ENCODE measurements at places on chromosomes 3 and 15. TPM values are rescaled to one million over a fixed set of nuclear protein-coding genes. Genes with fewer than 3 reads are reported as not detected.

The CHRNA5 gene
- total RNA-seq: 8.9 TPM

The SNRPA1 gene
- total RNA-seq: 225 TPM

The WDR72 gene
- not detected for total RNA-seq

The PAQR5 gene
- not detected for total RNA-seq

The PRR20G gene
- not detected for total RNA-seq

The ILDR1 gene
- total RNA-seq: not detected

The SAMMSON gene
- not detected for total RNA-seq

The MST1 gene
- 6.0 TPM for total RNA-seq

The LYZL4 gene
- total RNA-seq: not detected

DNA sequence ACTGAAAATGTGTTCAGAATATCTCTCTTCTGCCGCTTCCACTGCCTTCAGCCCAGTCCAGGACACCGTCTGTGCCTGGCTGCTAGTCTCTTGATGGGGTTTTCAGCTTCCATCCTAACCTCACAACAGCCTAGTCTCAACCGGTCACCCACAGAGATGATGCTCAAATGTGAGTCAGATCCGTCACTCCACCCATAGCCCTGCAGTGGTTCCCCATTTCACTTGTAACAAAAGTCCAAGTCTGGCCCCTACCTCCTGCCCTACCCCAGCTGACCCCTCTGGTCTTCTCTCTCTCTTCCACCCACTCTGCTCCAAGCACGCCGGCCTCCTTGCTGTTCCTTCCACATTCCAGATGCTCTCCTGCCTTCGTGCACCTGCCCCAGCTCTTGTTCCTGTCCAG, 68.1 kb downstream of the PPARG start:
- DNase-seq: no peak

DNA sequence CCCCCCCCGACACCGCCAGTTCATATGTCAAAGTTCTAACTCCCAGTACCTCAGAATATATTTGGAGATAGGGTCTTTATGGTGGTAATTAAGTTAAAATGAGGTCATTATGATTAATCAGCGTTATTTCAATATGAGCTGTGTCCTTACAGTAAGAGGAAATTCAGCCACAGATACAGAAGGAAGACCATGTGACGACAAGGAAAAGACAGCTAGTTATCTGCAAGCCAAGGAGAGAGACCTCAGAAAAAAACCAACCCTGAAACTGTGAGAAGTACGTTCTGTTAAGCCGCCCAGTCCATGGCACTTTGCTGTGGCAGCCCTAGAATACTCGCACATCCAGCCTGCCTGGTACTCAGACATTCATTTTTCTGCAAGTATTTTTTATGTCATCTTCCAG, 62.3 kb upstream of the ARL8B start:
- no peak for DNase-seq

- DNase-seq: no peak
Measured at GRCh38 chr3:16633948-16634347, 28.7 kb upstream of the DAZL start.

DNA sequence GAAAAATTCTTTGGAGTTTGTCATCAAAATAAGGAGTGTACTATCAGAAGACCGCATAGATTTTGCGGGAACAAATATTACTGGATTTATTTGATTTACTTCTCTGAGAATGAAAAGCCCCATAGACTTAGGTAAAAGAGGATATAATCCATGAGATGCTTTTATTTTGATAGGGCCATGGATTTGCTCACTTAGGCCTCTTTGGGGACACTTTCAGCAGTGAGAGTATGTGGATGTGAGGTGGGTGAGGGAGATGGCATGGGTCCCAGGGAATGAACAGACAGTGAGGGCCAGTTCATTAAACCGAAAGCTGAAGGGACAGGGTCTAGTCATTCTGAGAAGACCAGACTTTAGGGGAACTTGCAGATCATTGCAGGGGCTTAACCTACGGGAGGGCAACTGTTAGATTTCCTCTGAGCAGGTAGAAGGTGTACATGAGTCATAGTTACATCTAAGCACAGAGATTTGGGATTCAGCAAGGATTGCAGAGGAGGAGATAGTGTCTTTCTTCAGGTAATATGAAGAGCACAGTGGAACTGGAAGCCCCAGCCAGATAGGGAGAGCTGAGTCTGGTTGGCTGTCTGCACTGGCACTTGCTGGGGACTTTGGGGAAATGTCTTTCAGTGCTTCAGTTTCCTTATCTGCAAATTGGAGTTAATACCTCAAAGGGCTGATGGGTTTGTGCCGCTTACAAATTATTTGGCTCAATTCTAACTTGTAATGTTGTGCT, 30.8 kb downstream of the SH3GL3 start:
- DNase-seq: no peak

DNA sequence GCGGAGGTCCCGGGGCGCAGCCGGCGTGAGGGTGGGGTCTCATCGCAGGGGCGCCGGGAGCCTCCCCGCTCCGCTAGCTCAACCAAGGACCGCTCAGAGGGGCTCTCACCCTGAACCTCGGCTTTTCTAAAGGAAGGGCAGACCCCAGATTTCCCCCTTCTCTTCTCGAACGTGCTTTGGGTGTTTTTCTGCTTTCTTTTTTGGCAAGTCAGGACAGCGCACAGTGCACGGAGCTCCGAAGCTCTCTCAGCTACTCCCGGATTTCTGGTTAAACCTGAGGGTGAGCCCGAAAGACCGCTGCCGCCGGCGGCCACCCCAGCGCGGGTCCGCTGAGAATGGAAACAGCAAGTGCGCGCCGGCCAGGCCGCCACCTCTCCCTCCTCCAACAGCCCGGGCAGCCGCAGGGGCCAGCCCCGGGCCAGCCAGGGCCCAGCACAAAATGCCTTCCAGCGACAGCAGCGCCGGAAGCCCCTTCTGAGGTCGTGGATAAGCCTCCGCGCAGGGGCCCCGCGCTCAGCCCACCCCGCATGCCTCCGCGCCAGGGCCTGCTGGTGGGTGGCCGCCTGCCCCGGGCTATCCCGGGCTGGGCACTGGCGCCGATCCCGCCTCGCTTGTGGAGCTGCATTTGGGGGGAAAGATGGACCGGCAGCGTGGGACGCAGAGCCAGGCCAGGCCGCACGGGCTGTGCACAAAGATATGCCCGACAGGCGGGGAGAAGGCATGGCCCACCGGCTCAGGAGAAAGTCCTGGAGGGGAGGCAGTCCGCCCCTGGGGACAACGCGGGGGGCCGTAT, 8.2 kb upstream of the OCA2 start:
- DNase-seq: peak; percentile 28

DNA sequence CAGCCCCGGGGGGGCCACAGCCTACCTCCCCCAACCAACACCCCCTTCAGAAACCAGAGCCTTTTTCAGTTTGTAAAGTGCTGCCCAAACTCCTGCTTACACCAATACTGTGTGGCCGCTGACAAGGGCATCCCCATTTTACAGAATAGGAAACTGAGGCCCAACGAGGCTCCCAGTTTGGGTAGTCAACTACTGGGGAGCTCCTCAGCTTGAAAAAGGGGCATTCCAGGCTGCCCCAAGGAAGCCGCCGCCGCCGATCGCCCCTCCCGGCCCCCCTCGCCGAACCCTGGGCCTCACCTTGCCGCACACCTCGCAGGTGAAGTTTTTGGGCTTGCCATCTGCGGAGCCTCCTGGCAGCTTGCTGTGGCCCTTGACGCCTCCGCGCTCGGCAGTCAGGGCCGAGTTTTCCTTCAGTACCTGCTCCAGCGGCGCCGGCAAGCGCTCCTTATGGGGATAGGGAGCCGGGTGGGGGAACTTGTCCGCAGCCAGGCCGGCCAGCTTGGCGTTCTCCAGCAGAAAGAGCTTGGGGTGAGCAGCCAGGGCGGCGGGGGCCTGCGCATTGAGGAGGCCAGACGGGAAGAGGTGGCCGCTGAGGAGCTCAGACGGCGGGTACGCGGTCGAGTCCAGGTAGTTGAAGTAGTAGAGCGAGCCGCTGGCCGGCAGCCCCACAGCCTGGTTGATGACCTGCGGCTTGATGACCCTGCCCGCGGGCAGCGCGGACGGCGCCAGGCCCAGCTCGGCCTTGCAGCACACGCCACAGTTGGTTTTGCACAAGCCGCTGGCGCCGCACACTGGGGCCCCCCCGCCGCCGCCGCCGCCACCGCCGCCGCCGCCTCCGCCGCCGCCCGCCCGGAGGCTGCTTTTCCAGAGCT, 1.4 kb downstream of the FEZF2 start:
- DNase-seq: no peak

GRCh38 chr3:126125781-126126251, 41.9 kb upstream of the SLC41A3 start:
- no peak for DNase-seq

DNA sequence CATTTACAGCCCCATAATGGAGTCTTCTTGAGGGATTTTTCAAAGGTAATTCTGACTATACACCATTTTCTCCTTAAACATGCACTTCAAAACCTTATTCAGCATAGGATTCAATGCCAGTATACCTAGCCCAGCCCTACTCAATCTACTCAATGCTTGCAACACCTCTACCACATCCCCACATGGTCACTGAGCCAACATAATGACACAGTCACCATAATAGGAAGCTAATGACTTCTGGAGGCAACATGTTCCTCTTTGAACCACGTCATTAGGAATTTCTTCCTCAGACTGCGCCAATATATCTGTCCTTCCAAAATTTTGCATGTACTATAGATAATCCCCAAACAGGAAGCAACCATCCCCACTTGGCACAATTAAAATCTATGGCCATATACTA, 153.9 kb upstream of the SETMAR start:
- DNase-seq: no peak

GRCh38 chr3:160105907-160106584, 117.4 kb downstream of the IL12A start:
- no peak for DNase-seq

GRCh38 chr3:35537265-35537664, 102.1 kb upstream of the ARPP21 start:
- DNase-seq: no peak

DNA sequence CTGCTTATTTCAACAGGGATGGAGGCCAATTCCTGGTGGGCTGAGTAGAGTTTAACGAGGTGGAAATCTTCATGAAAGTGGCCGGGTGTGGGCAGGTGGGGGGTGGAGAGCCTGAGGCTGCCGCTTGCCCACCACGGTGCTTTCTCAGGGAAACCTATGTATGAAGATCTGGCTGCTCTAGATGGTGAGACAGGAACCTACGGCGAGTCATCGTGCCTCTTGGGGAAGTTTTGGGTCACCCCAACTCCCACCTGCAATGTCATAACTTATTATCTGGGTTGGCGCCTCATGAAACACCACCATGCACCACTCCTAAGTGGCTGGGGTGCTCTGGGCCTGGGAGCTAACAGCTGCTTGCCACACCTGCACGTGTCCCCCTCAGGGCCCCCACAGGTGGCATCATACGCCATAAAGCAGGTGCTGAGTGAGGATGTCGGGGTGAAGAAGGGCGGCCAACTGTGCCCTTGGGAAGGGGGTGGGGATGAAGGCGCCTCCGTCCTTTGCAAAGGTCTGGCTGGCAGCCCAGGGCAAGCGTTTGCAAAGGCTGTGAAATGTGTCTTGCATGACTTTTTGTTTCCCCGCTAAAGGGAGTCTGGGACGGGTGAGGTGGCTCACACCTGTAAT, 27.9 kb upstream of the SNRPA1 start:
- DNase-seq: no peak

- DNase-seq: no peak
Measured at GRCh38 chr15:96893159-96893906, 562.8 kb downstream of the NR2F2 start.

- DNase-seq: no peak
Measured at GRCh38 chr3:55721716-55722484, 234.8 kb upstream of the WNT5A start.

DNA sequence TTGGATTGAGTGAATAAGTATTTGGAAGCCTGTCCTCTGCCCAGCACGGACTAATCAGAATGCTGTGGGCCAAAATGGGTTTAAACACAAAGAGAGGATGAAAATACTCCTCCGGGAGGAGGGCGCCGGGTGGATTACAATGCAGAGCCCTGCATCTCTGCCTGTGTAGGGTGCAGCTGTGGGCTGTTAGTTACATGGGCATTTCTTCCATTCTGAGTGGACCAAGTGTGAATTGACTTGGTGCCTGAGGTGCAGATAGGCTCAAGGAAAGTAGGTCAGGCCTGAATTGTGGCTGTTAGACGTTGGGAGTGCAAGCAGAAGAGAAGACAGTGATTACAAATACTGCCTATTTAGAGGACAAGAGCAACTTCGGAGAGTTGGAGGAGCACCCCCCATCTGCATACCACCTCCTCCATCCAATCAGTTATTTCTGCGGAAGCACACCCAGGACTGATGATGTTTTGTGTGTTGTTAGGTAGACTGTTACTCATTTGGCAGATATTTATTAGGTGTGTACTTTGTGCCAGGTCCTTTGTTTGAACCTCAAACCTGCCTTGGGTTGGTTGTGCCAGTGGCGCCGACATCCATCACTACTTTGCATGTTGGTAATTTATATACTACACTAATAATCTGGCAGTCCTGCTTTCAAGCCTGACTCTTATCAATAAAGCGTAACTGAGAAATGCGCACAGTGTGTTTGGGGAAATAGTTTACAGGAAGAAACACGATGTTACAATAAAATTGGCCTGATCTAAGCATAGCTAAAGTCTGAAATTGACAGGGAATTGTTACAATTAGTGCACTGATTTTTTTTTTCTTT, 33.0 kb downstream of the PTPRG start:
- no peak for DNase-seq

DNA sequence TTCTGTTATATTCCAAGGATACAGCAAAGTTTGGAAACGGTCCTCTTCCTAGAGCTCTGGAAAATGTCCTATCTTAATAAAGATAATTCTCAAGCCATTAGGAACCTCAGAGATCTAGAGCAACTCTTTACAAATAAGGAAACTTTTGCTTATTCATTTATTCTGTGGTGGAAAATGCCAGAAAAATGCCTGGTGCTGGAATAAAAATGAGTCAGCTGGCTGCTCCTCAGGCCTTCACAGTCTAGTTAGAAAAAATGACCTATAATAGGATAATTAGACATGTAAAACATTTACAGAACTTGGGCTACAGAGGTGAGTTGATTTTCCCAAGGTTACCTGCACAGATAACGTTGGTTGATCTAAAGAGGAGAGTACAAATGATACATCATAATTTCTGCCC, 372.5 kb downstream of the NLGN1 start:
- no peak for DNase-seq

GRCh38 chr15:85745525-85746150, 49.1 kb downstream of the KLHL25 start:
- no peak for DNase-seq

- no peak for DNase-seq
Measured at GRCh38 chr3:131038326-131038725, 11.6 kb downstream of the NEK11 start.

DNA sequence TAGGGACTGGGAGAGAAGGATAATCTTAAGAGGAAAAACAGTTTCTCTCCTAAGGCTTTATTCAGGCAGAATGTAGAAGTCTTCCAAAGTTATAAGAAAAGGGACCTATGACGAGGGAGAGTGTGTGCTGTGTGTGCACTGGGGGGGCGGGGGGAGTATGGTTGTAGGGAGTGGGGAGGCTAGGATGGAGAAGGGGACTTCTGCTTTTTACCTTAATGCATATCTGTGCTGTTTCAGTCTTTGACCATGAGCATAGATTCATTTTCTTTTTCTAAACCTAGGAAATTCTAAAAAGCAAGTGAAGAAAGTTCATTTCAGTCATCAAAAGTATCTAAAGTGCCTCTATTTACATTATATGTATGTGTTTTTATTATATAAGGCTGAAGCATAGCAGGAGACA, 52.6 kb upstream of the RASA2 start:
- no peak for DNase-seq

- no peak for DNase-seq
Measured at GRCh38 chr3:106589311-106589942, 720.6 kb upstream of the CBLB start.

- DNase-seq: no peak
Measured at GRCh38 chr3:59513570-59513969, 463.7 kb upstream of the CFAP20DC start.
